Stimulated activated CD4-positive, alpha-beta T cell treated with anti-CD3 and anti-CD28 coated beads, Interleukin-1b, Interleukin-23, amount 100 ng/mL, for 24 hours (primary cell): ENCODE measurements at places on chromosomes 5 and 9.

- no peak for DNase-seq
Measured at GRCh38 chr9:93589688-93590087, 13.3 kb downstream of the PHF2 start.

DNA sequence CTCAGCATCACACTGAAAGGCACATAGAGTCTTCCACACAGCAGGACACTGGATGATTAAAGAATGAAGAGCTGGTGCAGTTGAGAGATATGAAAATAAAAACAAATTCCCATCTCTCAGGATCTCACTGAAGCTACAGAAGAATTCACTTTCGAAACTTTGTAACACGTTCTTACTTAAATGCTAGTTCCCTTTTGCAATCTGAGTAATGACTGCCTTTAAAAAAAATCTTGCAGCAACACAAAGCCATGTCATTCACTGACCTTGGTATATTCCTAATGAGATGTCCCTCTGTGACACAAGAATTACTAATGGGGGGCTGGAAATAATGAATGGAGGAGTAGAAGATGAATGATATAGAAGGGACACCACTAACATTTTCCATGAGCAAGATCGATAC, 201.8 kb downstream of the GLIS3 start:
- DNase-seq: no peak

DNA sequence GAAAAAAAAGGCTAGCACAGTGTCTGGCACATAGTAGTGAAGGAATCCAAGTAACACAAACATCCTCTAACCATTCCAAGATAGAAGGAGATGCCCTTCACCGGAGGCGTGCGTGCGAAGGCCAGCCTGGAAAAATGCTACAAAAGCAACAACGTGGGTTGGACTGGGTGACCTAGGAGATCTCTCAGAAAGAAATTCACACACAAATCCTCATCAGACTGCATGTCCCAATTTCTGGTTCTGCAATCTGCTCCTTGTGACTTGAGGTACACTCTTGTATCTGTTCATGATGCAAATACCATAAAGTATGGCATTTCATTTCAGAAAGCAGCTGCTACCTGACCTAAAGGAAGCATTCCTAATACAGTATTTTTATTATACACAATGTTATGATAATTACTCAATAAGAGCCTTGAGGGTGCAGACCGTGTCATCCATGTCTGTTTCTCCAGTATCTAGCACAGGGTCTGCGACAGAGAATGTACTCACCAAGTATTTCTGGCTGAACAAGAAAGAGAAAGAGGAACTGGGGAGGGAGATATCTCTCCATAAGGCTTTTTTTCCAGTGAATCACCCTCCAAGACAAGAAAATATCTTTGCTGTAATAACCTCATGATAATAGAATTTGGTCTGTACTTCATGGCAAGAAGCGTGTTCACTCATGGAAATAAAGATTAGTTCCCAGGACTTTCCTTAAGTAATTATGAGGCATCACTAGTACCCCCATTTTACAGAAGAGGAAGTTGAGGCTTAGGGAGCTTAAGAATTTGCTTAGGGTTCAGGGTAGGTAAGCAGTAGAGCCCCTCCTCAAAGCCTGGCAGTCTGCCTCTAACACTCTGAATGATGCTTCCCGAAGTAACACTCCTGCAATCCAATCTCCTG, 138.3 kb downstream of the CDK5RAP2 start:
- DNase-seq: no peak

- no peak for DNase-seq
Measured at GRCh38 chr9:123321616-123322272, 34.3 kb upstream of the CRB2 start.

- DNase-seq: no peak
Measured at GRCh38 chr5:114822436-114822835, 347.3 kb downstream of the TRIM36 start.

GRCh38 chr5:143234162-143234842, 169.2 kb downstream of the NR3C1 start:
- DNase-seq: no peak

DNA sequence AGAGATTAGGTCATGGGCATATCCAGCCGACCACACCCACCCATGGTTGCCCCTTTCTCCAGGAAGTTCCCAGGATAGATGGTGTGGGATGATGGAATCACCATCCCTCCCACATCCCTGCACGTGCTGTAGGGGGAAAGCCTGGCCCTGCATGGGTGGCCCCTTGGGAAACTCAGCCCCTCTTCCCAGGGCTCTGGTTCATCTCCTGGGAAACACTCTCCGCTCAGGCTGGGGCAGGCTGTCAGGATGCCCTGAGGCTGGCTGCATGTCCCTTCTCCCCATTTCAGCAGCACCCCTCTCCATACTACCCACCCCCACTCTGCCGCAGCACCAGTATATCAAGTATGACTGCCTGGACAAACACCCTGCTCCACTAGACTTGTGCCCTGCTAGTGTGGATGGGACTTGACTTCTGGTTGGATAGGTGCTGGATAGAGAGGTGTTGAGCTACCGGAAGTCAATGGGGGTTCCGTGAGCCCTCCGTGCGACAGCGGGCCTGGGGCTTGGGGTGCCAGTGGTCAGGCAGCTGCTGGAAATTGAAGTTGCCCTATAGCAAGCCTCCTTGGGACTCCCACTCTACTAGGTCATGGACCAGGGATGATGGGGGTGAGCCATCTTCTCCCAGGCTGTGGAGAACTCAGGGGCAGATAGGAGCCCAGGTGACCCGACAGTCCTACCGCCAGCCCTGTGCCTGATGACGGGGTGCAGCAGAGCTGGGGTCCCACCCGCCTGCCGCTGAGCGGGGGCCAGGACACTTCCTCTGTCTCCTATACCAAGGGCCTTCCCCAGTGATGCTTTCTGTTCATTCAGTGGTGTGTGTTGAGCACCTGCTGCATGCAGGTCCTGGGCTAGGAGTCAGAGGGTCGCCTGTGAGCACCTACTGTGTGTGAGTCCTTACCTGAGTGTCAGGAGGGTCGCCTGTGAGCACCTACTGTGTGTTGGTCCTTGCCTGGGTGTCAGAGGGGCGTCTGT, 69.4 kb upstream of the COL5A1 start:
- DNase-seq: no peak

- DNase-seq: no peak
Measured at GRCh38 chr5:62475072-62475471, 62.5 kb downstream of the IPO11 start.

DNA sequence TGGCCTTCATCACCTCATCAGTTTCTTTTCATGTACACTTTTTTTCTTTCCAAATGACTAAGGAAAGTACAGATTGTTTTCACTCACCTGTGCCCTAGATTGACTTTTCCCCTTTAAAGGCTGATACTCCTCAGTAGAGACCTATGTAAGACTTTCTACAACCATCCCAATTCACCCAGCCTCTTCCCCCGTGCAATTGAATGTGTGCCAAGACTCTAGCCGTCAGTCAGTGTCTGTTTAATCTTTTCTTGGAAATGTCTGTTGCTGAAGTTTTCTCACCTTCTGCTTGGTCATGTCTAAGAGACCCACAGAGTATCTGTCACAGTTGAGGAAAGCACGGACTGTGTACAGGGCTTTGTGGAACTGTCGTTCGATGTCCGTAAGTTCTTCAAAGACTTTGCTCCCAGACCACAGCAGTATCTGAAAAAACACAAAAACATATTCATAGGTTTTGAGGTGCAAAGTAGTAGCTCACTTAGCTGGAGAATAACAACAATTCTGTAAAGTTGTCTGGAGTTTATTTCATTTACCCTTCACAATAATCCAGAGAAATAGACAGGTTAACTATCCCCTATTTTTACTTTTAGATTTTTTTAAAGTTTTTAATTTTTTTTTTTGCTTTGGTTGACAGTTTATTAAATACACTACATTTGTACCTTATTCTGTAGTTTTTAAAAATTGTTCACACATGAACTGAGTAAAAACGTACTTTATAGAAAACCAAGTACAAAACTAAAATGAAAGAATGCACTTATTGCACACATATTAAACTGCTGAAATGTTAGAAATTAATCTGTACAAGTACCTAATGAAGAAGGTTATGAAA, 13.6 kb downstream of the PDE6A start:
- DNase-seq: no peak

- DNase-seq: no peak
Measured at GRCh38 chr5:98535901-98536300, 237.6 kb upstream of the RGMB start.

DNA sequence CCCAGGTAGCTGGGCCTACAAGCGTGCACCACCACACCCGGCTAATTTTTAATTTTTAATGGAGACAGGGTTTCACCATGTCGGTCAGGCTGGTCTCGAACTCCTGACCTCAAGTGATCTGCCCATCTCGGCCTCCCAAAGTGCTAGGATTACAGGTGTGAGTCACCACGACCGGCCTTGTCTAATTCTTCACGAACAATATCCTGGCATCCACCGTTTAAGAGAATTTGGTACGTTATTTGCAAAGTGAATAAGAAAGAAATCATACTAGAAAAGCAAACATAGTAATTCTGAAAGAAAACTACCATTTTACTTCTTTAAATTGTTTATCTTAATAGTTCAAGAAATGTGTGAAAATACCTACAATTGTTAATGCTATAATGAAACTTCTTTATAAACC, 42.9 kb upstream of the TRIO start:
- DNase-seq: no peak

DNA sequence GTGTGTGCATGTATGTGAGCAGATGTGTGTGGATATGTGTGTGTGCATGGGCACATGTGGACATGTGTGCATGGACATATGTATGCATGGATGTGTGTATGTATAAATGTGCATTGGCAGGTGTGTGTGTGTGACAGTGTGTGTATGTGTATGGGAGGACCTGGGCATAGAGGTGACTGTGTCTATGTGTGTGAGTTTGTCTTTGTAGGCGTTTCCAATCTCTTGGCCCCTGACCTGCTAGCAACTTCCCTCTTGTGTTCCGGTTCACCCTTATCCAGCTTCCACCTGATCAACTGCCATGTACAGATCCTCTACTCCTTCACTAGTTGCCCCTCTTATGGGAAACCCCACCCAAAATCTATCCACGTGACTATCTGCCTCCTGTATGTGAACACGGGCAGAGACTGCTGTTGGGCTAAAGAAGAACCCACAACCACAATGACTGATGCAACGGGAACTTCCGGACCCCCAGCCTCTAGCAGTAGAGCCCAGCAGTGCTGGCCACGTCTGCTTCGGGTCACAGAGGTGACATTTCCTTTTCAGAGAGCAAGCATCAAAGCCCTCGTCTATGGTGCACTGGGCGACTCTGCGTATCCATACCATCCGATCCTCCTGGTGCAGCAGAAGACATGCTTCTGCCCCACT, 24.9 kb upstream of the GADD45G start:
- DNase-seq: no peak

DNA sequence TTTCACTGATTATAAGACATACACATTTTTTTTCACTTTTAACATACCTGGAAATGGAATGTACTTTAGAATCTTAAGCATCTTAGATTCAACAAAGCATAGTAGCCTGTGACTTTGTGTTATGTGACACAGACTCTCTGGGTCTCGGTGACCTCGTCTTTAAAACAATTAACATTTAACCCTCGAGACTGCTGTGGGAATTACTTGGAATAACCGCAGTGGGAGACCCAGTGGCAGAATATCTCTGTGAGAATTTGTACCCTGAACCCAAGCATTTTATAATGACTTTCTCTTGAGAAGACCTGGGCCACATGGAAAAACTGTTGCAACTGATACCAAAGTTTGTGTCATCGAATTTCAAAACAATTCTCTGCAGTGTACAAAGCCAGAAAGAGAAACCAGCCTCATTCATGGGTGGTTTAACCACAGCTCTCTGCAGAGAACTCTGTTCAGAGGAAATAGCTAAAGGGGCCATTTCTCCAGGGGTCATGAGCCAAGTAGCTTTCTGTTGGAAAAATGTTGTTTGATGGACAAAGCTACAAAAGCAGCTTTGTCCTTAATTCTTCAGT, 10.0 kb upstream of the RETREG1 start:
- no peak for DNase-seq
